ENCODE measurements at places on chromosomes 6 and 20. TPM values are rescaled to one million over a fixed set of nuclear protein-coding genes. Genes with fewer than 3 reads are reported as not detected.

DNA sequence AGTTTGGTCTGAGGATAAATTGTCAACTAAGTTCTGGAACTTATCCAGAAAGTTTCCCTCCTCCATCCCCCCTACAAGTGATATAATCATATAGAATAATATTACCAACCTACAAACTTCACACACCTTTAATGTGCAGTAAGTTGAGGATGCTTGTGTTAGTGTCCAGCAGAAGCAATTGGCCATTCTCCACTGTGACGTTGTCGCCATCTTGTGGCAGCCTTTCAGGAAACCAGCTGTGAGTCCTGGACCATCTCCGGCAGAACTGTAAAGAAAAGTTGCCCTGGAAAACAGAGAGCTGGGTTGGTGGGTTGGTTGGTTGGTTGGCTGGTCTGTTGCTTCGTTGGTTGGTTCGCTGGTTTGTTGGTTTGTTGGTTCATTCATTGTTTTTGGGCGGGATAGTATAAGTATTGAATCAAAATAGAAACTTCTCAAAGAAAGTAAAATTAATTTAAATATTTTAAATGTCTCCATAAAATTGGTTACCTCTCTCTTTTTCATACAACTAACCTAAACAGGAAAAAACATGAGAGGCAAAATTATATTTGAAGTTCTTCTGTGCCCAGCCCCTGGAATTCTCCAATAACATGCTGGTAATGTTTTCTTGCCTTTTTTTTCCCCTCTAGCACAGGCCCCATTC lies 127.5 kb downstream of the PKHD1 start:
- no peak overlapping the region for H3K27ac ChIP-seq
- H3K4me3 ChIP-seq, result no peak overlapping the region
- no peaks in the 10 kb centered on the region for H3K36me3 ChIP-seq

The CRISP3 gene
- total RNA-seq, result not detected

The GMNN gene
- 106 TPM for total RNA-seq

The ANKRD6 gene
- total RNA-seq, result 5.4 TPM

- DNase-seq, result no peak
- no peak overlapping the region for H3K4me3 ChIP-seq
- no peaks in the 10 kb centered on the region for H3K36me3 ChIP-seq
- no peak overlapping the region for H3K27ac ChIP-seq
- no peaks in the 10 kb centered on the region for H3K27me3 ChIP-seq
- H3K4me1 ChIP-seq, result no peaks in the 10 kb centered on the region
Observed at GRCh38 chr20:77231-77630, 10.2 kb upstream of the DEFB125 start.

GRCh38 chr6:116529466-116530290 lies 15.8 kb downstream of the TRAPPC3L start:
- H3K36me3 ChIP-seq, result no peaks in the 10 kb centered on the region
- DNase-seq, result no peak
- no peak overlapping the region for H3K27ac ChIP-seq
- H3K4me3 ChIP-seq, result no peak overlapping the region
- H3K4me1 ChIP-seq, result peaks cover 8% of the 10 kb centered on the region
